ENCODE measurements at places on chromosomes 1 and 21.

DNA sequence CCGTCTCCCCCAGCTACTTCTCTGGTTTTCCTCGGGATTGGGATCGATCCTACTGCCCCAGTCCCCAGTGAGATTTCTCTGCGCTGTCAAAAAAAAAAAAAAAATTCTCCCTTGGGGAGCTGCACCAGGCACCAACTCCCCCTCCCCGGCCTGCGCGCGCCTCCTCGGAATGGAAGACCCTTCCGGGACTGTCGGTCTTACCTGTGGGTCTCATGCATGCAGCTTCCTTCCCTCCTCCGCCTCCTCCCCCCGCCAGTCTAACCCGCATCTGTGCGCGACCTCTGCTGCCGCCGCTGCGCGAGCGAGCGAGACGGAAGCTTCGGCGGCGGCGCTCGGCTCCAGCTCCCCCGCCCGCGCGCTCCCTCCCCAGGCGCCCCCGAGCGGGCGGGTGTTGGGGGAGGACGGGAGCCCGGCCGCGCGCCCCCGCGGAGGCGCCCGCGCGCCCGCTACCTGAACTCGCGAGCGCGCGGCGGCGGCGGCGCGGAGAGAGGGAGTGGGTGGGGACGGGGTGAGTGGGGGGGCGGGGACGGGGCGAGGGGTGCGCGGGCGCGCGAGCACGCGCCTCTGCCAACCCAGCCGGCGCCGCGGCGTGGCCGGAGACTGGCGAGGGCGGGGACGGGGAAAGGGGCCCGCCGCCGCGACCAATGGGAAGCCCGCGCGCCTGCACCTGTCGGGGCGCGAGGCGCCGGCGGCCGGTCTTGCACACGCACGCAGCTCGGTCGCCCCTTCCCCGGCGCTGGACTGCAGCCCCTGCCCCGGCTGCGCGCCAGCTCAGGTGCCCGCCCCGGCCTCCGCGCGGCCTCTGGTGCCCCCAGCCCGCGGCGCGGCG, at the start of gene SUSD4:
SUSD4 (minus strand) TSS at position 321 of the 829 bp plus-strand sequence. CDS start 751 bp downstream, outside the sequence.
- peak; percentile 30 for DNase-seq

GRCh38 chr1:42035205-42035829, 116.6 kb upstream of the HIVEP3 start:
- peak; percentile 24 for DNase-seq

GRCh38 chr1:48530727-48531351, 58.8 kb upstream of the SPATA6 start:
- DNase-seq, result no peak

GRCh38 chr1:13593511-13594131, 10.0 kb downstream of the PDPN start:
- DNase-seq, result no peak

DNA sequence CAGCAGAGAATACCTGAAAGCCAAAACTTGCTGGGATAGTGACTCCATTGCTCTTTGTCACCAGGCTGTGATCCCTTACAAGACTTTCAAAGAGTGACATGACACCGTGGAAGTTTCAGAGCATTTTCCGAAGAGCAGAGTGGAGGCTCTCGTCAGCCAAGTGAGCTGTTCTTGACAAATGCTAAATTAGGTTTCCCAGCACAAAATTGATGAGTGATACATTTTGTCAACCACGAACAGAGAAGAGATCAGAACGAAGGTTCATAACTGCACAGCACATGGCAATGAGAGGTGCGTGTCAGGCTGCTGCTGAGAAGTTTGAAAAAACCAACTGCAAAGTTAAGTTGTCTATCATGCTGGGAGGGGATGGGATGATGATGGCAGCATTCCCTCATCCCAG, 184.4 kb upstream of the C1orf174 start:
- no peak for DNase-seq

DNA sequence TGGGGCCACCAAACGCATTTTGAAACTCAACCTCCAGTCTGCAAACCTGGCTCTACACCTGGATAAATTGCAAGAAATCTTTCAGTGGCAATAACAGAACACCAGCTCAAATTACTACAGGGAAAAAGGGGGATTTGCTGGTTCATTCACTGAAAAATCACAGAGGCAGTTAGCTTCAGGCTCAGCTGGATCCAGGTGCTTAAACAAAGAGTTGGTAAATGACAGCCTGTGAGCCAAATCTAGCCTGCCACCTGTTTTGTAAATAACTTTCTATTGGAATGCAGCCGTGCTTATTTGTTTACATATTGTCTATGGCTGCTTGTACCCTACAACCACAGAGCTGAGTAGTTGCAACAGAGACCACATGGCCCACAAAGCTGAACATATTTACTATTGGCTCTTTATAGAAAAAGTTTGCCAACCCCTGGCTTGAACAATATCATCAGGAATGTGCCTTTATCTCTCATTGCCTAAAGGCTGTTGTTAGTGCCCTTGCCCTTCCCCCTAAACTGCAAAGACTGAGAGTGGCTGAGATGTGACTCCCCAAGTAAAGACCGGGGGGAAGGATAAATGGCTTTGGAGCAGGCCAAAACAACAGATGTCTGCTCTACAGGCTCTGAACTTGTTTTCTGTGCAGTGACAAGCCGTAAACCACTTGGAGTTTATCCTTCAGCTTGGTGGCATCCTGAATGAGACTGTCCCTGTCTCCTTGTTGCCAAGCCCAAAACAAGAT, 21.5 kb upstream of the PTPRF start:
- no peak for DNase-seq

GRCh38 chr1:150221552-150221951, 14.4 kb downstream of the ANP32E start:
- DNase-seq, result no peak

DNA sequence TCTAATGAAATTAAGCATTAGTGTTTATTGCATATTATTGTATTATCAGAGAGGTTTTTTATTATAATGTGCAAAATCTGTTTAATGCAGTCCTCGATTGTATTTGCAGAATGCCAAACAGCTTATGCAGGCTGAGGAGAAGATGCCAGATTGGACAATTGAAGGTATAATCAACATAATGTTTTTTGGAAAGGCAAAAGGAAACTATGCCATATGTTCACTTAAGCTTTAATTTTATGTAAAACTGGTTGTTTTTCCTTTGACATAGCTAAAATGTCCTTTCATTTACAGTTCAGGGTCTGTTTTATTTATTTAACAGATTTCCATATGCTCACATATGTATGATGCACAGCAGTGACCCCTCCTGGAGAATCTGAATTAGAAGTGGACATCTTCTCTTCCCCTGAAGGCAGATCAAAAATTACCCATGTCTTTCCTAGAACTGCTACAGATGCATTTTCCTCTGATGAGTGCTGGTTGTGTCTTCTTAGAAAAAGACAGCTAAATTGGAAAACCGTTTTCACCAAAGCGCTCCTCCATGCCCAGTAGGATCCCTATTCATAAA, 143.5 kb upstream of the USH2A start:
- no peak for DNase-seq
